ENCODE measurements at places on chromosomes 2 and 18.

GRCh38 chr2:123528996-123529707 is 495.9 kb upstream of the CNTNAP5 start:
- no peak for DNase-seq

DNA sequence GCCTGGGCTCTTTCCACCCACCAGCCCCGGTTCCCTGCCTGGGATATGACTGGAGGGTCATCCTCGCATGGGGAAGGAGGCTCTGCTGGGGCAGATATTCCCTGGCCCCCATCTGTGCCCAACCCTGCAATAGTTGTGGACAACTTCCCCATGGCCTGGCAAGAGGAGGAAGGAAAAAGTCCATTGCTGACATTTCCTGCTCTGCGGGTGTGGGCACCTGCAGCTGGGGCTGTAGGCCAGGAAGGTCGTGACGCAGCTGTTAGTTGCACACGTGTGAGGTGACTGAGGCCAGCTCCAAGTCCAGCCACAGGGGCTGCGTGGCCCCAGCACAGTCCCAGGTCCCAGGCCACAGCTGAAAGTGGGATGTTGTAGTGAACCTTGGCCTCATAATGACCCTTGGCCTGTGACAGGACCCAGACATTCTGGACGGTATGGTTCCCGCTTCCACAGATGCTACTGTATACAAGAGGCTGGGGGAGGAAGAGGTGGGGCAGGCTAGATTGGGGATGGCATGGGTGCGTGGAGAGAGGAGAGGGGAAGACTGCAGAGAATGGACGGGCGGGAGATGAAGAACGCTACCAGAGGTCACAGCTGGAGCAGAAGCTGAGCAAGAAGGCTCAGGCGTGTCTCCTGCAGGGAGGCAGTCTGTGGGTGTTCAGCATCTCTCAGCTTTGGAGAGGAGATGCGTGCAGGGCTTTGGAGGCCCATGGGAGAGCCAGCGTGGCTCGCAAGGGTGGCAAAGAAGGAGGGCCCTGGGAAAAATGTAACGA is 22.1 kb downstream of the OTOF start:
- DNase-seq: no peak

DNA sequence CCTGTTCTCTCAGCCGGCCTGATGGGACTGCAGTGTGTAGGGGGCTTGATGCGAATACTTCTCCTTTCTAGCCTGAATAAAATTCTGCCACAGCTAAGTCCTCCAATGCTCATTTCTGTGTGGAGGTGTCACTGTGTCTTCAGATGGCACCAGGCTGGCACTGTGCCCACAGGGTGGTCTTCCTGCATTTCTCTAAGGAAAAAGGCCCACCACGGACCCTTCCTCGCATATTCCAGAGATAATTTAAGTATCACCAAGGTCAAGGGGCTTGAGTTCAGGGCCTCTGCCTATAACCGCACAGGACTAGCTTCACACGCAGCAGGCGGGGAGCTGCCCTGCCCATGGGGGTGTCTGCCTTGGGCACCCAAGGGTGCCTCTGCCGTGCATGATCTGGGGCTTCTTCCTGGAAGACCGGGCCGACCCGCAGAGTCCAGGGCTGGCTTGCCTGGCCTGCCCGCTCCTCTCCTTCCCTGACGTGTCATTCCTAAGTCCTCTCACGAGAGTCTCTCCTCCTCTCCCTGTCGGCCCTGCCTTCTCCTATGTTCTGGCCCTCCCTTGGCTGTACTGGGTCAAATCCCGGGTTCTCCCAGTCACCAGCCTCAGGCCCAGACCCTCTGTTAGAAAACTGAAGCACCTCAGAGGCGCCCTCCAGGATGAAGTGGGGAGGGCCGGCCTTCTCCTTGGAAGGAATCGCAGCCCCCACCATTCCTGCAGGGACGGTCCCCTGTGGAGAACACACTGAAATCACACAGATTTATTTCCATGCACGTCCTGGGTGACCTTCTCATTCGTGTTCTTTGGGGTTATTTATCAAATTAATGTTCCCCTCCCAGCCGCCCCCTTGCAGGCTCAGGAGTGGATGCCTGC is 48.9 kb upstream of the PXDN start:
- DNase-seq: no peak

DNA sequence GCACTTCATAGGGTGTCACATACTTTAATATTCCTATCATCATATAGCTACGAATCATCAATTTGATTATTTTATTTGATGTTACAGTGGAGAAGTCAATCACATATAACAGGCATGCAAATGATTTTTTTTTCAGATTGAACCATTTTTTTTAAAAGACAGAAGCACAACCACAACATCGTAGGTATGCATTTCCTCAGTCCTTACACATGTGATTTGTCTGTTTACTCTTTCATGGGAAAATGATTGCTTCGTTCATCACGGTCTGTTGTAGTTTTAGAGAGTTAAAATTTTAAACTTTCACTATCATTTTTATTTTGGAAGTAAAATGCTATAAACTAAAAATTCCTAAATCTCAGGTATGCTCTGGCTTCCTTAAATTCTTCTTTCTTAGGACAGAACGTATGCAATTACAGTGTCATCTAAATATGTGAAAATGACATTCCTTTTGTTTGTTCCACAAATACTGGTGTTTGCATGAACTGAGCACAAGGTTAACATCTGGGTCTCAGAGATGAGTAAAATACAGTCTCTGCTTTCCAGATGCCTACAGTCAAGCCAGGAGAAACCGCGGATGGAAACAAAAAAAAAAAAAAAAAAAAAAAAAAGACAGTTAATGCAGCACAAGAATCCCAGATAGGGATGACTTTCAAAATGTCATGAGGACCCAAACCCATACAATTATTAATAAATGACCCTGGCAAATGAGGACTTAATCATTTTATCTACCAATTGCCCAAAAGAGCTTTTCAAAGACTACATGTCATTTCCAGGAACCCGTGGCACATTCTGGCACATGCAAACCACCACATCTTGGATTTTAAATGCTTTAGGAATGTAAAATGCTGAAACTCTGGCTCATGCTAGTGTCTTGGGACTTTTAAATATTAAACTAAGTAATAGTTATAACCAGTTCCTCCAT is 201.2 kb downstream of the LRP1B start:
- no peak for DNase-seq

DNA sequence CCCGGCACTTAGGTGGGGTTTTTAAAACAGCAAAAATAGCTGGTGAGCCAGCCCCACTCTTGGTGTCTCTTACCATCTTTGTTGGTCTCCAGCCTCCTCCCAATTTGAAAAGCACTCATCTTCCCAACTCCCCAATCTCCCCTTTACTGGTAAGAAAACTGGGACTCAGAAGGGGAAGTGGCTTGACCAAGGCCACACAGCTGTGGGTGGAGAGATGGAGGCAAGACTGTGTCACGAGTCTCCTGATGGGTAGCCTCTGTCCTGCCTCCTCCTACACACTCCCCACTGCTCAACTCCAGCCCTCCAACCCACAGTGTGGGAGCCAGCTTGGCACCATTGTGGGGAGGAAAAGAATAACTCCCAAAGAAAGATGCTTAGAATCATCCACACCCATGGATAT is 140.4 kb downstream of the SMAD2 start:
- no peak for DNase-seq

- no peak for DNase-seq
Observed at GRCh38 chr2:18153741-18154140, 275.3 kb downstream of the KCNS3 start.
